ENCODE measurements at places on chromosomes 1 and 21.

DNA sequence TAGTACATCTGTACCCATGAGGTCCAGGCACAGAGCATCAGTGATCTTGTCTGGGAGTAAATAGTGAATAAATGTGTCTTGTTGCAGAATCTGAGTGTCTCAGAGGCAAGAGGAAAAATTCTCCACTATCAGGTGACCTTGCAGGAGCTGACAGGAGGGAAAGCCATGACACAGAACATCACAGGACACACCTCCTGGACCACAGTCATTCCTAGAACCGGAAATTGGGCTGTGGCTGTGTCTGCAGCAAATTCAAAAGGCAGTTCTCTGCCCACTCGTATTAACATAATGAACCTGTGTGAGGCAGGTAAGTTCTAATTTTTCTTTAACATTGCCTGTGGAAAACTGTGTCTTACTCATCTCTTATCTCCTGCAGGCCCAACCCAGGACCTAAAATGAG is 43.1 kb downstream of the IL12RB2 start:
- DNase-seq: no peak

DNA sequence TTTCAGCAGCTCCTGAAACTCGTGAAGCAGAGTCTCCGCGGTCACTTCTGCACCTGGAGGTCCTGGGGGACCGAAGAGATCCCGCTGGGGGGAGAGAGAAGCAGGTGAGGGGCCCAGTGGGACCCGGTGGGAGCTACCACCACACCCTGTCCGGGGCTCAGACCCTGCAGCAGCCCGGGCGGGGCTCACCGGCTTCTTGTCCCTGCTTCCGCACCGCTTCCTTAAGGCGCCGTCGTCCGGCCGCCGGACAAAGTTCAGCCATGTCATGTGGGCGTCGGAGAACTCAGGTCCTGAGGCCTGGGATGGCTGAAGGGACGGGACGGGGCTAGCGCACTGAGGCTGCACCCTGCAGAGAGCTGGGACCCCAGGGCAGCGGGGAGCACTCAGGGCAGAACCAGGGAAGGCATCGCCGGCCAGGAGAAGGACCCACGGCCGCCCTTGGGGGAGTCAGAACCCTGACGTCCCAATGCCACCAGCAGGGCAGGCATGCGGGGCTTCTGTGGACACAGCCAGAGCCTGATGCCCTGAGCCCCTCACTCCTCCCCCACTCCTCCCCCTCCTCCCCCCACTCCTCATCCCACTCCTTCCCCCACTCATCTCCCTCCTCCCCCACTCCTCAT is 2.2 kb downstream of the C1QTNF12 start:
- no peak for DNase-seq

DNA sequence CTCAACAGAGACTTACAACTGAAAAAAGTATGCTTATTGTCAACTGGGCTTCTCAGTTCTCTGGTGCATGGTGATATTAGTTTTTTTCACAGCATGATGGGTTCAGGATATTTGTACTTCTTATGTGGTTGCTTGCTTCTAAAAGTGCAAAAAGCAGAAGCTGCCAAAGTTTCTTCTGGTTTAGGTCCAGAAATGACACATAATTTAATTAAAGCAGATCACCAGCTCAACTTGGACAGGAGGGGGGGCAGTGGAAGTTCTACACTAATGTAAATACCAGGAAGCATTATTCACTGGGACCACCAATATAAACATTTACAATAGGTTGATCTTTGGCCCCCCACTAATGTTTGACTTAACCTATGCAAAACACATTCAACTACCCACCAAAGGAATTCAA is 354.8 kb upstream of the BRINP3 start:
- peak; percentile 10 for DNase-seq

DNA sequence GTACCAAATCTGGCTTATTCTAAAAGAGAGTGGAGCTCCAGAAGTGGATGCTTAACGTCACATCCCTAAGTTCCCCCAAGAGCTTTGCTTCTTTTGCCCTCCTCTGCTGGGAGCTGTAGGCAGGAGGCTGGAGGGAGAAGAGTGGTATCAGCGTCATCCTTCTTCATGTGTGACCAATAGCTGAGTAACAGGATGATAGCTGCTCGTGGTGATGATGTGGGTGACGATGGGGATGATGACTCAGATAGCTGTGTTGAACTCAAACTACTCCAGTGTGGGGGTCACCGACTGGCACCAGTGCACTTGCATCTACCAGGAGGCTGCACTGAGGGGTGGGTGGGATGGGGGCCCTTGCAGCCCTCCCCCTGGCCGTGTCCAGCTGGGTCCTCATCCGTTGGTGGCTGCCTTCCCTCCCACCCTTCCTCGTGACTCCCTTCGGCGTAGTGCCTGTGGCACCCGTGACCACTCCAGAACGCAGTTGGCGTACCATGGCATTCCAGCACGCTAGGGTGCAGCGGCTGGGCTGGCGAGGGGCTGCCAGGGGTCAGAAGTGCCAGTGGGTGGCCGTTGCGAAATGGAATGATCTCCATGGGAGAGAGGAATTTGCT is 1.1 kb downstream of the IGFN1 start:
- DNase-seq: no peak

DNA sequence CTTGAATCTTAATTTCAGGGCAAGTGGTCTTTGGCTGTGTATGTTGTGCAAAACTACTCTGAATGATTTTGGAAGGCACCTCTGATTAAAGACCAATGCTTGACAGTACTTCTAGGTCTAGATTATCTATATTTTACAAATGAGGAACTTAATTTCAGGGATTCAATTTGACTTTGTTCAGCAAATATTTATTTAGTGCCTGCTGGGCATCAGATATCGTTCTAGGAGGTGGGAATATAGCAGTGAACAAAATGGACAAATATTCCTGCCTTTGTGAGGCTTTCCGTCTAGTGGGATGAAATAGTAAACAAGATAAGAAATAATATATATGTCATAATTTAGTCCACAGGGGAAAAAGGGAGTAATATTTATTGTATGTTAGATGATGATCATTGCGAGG is 4.7 kb downstream of the ZNF326 start:
- DNase-seq: no peak

DNA sequence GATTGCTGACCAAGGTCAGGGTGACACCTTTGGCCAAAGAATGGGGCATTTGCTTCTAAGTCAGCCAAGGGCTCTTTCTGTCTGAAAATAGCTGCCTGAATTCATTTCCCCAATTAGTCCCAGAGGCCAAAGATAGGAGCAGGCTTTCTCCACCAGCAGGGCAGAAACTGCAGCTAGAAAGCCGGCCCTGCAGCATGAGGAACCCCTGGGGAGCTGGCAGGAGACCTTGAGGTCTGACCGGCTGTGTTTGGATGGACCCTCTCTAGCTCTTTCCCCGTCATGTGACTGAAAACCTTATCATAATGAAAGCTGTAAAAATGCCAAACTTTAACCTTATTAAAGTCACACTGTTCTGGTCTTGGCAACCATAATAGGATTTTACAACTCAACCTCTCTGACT is 93.4 kb downstream of the CD58 start:
- no peak for DNase-seq

DNA sequence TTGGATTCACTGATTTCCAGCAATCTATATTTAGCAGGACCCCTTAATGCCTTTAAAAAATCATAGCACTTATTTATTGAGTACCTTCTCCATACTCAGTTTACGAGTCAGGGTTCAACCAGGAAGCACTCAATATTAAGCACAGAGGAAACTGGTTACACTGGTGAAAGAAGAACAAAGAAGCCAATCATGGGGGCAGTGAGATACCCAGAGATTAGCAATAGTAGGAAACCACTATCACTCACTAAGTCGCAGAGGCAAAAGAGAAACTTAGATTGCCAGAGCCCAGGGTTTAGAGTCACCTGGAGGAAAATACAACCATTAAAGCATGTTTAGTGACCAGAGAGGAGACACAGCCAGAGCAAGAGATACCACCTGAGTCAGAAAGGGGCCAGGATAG is 670.5 kb upstream of the USP24 start:
- DNase-seq: no peak

- no peak for DNase-seq
These were observed 590.3 kb downstream of the AJAP1 start for GRCh38 chr1:5244631-5245285.

DNA sequence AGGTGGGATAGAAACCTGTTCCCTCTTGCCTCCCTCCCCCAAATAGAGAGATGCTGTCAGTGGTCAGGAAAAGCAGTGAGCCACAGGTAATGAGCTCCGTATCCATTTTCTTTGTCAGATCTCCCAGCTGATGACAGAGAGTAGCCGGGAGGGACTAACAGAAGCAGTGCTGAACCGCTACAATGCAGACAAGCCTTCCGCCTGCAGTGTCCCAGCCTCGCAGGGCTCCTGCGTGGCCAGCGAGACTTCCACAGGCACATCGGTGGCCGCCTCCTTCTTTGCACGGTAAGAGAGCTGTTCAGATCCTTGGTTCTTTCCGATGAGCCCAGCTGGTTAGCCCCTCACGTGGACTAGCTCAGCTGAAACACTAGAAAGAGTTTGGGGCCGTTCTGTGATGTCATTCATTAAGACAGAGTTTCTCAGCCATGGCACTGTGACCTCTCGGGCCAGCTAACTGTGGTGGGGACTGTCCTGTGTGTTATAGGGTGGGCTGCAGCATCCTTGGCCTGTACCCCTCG is 264.7 kb downstream of the KIF26B start:
- no peak for DNase-seq

DNA sequence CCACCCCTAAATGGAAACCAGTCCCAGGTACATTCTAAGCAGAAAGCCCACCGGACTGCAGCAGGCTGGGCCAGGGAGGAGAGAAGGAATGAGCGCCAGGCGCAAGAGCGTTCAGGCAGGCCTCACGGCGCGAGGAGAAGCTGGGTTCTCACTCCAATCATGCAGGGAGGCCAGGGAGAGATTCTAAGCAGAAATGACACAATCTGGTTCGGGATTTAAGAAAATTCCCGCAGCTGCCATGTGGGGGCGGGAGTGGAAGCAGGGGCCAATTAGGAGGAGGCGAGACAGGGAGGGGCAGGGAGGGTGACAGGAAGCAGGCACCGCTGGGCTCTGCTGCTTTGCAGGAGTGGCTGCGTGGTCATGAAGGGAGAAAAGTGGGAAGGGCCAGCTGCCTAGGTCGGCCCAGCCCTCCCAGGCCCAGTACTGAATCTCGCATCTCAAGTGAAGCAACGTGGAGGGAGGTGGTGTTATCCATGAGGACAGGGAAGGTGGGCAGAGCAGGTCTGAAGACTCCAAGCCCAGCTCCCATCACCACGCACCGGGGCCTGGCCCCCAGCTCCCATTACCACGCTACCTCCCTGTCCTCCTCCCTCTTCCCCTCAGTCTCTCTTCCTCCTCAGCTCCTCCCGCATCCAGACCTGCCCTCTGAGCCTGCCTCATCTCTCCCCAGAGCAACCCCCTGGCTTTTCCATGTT is 11.8 kb downstream of the NPHP4 start:
- DNase-seq: no peak

DNA sequence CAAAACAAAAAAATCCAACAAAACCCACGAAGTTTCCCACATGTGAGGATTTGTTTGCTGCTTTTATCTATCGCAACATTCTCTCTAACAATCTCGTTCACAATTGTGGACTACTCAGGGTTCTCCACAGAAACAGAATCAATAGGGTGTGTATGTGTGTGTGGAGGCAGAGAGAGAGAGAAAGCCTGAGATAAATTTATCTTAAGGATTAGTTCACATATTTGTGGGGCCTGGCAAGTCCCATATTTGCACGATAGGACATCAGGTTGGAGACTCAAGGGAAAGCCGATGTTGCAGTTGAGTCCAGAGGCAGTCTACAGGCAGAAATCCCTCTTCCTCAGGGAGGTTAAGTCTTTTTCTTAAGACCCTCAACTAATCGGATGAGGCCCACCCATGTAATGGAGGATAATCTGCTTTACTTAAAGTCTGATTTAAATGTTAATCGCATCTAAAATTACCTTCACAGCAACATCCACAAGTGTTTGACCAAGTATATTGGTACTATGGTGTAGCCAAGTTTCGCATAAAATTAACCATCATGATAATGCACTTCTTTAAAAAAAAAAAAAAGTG is 31.7 kb downstream of the ADAMTS1 start:
- DNase-seq: no peak

DNA sequence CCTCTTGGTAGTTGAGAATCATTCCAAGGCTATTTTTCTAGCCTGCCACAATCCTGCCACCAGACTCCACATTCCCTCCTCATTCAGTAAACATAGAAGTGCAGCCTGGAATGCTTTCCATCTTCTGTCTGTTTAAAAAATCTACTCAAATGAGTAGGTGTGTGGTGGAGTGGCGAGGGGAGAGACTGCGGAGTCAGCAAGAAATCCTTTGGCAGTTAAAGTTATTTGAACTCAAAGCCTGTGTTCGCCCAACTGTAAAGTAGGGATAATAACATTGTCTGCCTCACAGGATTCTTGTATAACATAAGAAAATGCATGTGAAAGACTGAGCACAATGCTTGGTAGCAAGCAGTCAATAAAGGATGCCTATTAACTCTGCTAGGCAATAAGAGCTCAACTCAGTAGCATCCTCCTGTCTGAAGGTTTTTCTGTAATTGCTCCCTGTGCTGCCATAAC is 22.2 kb upstream of the DPT start:
- peak; percentile 11 for DNase-seq

DNA sequence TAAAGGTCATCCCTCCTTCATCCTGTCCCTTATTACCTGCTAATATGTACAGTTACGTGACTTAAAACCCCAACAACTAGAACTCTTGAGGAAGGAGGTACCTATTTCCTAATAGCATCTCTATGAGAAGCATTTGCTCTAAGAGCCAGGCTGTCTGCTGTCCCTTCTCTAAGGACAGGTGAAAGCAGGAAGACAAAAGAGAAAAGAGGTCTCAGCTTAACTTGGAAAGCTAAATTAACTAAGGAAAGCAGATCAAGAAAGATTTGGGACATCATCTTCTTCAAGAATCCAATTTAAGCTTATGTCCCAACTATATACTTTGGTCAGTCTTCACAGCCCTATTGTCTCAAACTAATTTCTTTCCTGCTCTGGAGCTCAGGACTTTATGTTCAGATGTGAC is 2.9 kb downstream of the EGLN1 start:
- DNase-seq: no peak

- DNase-seq: no peak
These were observed 216.3 kb upstream of the NR5A2 start for GRCh38 chr1:199811163-199811562.

- DNase-seq: peak; percentile 13
These were observed 37.7 kb downstream of the SH3GLB1 start for GRCh38 chr1:86741947-86742572.

- no peak for DNase-seq
These were observed 91.4 kb downstream of the LYST start for GRCh38 chr1:235775246-235775860.

Measured in HepG2 (cell line).